ENCODE measurements at places on chromosomes 7 and 10.

DNA sequence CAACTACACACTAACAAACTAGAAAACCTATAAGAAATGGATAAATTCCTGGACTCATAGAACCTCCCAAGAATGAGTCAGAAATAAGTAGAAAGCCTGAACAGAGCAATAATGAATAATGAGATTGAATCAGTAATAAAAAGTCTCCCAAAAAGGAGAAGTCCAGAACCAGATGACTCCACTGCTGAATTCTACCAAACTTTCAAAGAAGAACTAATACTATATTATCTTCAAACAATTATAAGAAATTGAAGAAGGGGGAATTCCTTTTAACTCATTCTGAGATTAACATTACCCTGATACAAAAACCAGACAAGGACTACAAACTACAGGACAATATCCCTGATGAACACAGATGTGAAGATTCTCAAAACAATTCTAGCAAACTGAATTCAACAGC, 47.8 kb upstream of the CDK6 start:
- no peak for DNase-seq

DNA sequence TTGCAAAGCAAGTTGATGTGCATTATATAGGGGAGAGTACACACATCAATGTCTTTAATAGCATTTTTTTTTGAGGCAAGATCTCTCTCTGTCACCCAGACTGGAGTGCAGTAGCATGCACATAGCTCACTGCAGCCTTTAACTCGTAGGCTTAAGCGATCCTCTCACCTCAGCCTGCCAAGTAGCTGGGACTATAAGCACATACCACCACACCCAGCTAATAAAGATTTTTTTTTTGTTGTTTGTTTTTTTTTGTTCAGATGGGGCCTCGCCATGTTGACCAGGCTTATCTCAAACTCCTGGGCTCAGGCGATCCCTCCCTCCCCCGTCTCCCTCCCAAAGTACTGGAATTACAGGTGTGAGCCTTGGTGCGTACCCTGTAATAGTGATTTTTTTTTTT, 1.5 kb downstream of the UMAD1 start:
- DNase-seq, result no peak

DNA sequence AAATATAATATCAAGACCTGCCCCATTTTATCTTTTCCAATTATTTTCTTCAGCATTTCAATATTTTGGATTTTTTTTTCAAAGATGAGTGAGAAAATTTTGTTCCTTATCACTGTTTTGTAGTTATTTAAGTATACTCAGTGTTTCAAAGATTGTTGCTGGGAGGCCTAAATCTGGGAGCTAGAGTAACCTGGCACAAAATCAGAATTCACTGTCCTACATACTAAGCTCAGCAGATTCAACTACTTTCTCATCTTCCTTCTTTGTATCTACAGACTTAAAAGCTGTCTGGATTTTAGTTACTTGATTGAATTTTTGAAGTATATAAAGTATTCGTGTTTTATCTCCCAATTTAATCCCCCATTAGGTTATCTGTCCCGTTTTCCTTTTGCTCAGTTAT, 85.9 kb downstream of the TAX1BP1 start:
- DNase-seq, result no peak

- no peak for DNase-seq
Observed at GRCh38 chr7:155124706-155125105, 54.6 kb downstream of the HTR5A start.

GRCh38 chr10:116766837-116767634, 24.7 kb upstream of the HSPA12A start:
- DNase-seq, result no peak

DNA sequence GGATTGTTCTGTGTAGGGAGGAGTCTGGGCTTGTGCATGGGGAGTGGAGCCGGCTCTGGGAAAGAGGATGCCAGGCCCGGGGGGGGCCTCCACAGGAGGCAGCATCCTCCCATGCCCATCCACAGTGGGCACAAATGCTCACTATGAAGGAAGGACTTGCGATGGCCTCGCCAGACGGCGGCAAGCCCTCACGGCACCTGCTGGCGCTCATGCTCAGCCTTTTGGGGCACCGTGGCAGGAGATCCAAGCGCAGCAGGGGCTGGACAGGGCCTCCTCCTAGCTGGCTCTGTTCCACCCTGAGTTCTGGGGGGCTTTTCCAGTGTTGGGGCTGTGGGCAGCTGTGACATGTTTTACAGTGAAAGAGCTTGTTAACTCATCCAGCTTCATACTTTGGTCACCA, 15.2 kb downstream of the MDH2 start:
- no peak for DNase-seq

- no peak for DNase-seq
Observed at GRCh38 chr10:73650537-73651331, 5.1 kb downstream of the SYNPO2L start.

DNA sequence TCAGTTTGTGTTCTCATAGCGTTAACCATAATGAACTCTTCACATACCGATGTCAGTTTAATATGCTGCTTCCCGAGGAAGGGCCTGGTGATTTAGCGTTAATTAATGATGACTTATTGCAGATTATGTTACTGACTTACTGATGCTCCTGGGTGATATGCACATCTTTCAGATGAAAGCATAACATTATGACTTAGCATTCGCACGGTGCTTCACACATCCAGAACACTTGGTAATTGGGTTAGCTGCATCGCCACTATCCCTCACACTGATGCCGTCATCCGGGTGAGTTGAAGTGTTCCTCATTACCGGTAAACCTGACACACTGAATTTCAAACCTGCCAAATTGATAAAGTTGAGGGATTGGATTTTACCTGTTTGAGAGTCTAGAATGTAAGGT, 239.0 kb upstream of the PODXL start:
- DNase-seq, result no peak

GRCh38 chr7:68503400-68503799, 1094.9 kb upstream of the AUTS2 start:
- DNase-seq, result no peak

GRCh38 chr7:80581486-80582260, 56.8 kb upstream of the CD36 start:
- DNase-seq, result no peak

DNA sequence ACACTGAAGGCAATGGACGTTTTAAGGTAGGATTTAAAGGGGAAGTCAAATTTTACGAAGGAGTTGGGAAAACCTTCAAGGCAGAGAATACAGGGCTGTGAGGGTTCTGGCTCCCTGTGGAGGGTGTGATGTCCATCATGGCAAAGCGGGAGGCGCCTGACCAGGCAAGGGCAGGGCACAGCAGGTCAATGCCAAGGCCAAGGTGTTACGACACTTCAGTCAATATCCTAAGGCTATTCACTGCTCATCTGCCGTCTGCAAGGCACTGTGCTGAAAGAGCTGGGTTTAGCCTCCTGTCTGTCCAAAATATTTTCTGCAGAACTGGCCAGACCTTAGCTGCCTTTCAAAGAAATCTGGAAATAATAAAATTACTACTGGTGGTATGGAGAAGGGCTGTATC, 297.9 kb upstream of the MGMT start:
- no peak for DNase-seq

DNA sequence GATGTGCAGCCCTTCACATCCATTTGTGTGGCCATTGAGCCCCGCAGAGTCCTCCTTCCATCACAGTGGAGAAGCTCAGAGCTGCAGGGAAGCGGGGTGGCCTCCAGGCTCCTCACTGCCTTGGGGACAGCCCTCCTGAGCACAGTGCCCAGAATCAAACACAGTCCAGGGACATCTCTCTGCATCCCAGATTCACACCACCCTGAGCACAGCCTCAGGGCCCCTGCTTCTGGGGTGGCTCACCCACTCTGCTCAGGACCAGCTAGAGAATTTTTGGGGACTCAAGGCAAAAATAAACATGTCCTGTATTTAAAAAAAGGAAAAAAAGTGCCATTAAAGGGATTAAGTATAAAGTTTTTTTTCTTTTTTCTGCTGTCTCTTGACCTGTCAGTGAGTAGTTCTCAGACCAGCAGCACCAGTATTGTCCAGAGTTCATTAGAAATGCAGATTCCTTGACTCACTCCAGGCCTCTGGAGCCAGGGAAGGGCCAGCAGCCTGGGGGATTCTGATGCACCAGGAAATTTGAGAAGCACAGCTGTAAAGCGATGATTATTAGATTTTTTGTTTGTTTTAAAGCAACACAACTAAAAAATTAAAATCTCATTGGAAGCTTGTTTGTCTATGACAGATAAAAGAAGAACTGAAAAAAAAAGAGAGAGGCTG, 61.6 kb downstream of the ARHGAP22 start:
- no peak for DNase-seq

GRCh38 chr7:74625446-74625845, 32.1 kb upstream of the GTF2I start:
- no peak for DNase-seq

DNA sequence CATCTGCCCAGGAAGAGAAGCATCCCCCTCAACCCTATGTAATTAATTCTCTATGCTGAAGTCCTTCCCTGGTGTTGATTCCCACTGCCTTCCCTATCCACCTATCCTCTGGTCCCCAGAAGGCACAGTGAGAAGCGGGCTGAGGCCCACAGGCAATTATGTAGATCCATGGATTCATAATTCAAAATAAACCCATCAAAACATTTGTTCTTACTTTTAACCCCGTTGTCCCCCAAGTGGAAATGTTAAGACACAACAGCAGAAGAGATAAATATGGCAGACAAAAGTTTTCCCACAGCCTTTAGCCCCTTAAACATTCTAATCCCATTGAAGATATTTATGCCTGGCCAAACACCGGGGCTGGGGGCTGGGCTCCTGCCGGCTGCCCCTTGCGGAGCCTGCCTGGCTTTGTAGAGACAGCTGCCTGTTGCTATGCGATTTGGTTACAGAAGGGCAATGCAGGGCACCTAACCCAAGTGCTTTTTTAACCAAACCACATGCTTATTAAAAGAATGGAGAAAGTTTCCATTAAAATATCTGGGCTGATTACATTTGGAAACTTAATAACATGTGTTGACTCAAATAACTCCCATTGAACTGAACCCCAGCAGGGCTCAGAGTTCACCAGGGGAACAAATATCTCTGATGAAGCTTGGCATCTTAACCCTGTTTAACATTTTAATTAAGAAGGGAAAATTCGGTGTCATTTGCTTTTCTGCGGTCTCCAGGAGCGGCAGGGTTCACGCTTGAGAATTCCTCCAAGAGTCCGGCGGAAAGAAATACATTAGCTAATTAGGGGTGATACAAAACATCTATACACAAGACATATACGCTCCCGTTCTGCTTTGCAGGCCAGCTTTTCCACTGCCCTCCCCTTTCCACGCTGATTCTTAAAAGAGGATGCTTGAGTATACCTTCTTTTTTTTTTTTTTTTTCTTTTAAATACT, 110.8 kb upstream of the FGFR2 start:
- DNase-seq, result no peak

GRCh38 chr7:83610649-83611304, 38.2 kb downstream of the SEMA3E start:
- no peak for DNase-seq

- DNase-seq, result no peak
Observed at GRCh38 chr10:24008164-24009091, 200.5 kb upstream of the KIAA1217 start.

- no peak for DNase-seq
Observed at GRCh38 chr10:9342885-9343570, 1288.5 kb downstream of the GATA3 start.

GRCh38 chr10:96987842-96988175, 155.7 kb downstream of the LCOR start:
- no peak for DNase-seq

GRCh38 chr10:130635528-130635927, 499.3 kb downstream of the GLRX3 start:
- no peak for DNase-seq

GRCh38 chr10:81569488-81569887, 305.5 kb upstream of the NRG3 start:
- no peak for DNase-seq

DNA sequence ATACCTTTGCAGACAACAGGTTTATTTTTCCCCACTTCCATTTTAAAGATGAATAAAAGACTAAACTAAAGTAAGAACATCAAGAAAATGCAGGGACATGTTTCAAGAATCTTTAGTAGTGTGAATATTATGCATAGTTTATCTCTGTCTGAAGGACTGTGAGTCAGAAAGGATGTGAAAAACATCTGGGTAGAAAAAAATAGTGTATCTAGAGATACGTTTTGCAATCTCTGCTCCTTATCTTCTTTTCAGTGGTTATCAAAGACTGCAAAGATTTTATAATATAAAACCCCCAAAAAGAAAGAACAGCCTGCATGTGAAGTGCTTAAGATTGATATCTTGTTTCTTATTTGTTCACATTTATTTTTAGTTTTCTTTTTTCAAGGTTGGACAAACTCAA, 101.9 kb upstream of the ARHGAP21 start:
- DNase-seq, result no peak

- DNase-seq, result no peak
Observed at GRCh38 chr10:18204039-18204835, 64.0 kb downstream of the CACNB2 start.

DNA sequence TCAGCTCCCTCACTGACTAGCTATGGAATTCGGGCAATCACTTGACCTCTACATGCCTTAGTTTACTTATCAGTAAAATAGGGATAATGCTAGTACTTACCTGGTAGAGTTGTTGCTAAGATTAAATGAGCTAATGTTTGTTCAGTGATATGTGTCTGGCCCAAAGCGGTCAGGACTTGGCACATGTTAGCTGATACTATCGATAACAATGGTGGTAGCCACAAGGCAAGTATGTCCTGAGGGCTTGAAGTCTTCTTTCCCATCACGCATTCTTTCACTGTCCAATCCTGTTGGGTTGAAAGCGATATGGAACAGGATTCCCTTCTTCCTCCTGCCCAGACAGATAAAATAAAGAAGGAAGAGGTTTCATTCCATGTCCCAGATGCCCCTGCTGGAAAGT, 25.5 kb upstream of the MXI1 start:
- no peak for DNase-seq

DNA sequence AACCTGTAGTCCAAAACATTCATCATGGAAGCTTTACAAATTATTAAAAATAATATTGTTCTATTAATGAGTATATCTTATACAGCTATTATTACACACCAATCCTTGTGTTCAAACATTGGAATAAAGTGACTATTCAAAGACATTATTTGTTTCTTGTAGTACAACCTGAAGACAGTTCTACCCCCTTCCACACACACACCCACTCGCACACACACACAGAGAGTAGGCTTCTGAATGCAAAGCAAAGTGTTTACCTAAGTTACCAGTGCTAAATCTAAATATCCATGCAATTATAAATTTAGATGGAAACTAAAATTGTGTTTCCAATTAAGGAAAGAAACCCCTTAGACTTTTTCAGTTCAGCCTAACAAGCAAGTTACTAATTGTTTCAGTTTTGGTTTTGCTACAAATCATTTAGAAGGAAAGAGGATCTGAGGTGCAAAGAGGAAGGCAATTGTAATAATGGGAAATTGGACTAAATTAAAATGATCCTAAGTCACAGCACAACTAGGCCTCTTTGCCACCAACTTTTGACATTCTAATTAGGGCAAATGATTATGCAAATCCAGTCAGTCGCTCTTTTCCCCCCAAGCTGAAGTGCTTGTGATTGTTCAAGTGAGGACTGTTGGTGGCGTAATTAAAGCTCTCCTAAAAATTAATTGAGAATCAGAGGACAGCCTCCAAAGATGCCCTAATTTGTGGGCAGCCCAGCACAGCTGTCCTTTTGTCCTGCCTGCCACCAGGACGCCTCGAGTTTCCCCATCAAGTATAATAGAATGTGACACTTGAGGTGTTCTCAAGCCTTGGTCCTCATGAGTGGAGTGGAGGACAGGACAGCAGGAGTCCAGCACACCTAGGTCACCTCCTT, 19.9 kb upstream of the ATOH7 start:
- DNase-seq, result no peak

Measured in NK-92 treated with Interleukin-12 subunit alpha and Interleukin-12 subunit beta, amount 100 ng/mL, for 24 hours (cell line).